ENCODE measurements at places on chromosomes 3 and 15. TPM values are rescaled to one million over a fixed set of nuclear protein-coding genes. Genes with fewer than 3 reads are reported as not detected.

DNA sequence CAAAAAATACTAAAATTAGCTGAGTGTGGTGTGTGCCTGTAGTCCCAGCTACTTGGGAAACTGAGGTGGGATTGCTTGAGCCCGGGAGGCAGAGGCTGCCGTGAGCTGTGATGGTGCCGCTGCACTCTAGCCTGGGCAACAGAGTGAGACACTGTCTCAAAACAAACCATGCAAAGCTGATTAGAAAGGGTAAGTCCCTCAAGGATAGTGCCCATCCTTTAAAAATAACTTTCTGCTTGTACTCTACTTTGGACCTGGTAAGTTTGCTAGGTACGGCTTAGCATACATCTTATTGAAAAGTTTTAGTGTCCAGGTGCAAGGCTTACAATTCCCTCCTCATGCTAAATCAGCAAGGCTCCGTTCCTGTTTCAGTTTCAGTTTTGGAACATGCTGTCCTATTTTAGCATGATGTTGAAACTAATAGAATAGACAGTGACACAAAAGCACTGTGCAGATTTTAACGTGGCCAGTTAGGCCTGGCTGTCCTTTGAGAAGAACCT lies 21.4 kb downstream of the FEM1B start:
- DNase-seq = no peak

The LTF gene
- 1.7 TPM for polyA plus RNA-seq

The ADCY5 gene
- 10.6 TPM for polyA plus RNA-seq

The UTS2B gene
- polyA plus RNA-seq = 0.80 TPM

The A4GNT gene
- polyA plus RNA-seq = 1.8 TPM

Measured in left kidney (tissue), 8 donors.